Kidney (tissue), 22 donors: ENCODE measurements at places on chromosomes 7 and 10. TPM values are rescaled to one million over a fixed set of nuclear protein-coding genes. Genes with fewer than 3 reads are reported as not detected.

- no peak for DNase-seq
Measured at GRCh38 chr7:127587663-127588018, 570 bp upstream of the ARF5 start.

GRCh38 chr7:90262438-90262837 lies 17.5 kb downstream of the CFAP69 start:
- peak; percentile 37 for DNase-seq

Gene PRRT4
- polyA plus RNA-seq = not detected

Gene LRIT1
- polyA plus RNA-seq = not detected
